Large intestine (tissue), 12 donors: ENCODE measurements at places on chromosomes 2 and 18.

DNA sequence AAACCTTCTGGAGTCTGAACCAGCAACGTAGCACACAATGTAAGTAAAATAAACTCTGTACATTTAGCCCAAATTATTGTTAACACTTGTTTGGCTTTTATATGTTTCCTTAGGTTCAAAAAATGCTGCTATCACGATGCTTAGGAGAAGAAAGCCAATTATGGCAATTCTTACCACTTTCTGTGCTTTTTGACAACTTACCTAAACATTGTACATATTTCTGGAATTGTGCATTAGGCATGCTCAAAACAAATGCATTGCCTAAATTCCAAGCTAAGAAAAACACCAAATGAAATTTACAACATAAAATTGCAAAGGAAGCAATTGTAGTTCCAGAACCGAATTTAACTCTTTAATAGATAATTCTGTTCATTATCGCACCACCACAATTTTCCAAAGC is 585.6 kb upstream of the DSEL start:
- DNase-seq = no peak

DNA sequence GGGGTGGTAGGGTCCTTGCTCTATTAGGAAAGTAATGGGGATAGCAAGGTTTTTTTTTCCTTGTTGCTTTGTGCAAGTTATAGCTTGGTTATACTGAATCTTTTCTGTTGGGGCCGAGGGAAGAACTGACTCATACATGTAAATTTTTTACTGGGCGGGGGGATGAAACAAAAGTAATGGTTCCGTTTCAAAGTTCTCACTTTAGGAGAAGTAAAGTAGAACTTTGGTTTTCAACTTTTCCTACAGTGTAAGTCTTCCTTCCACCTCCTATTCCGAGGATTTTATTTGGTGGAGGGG is 1.1 kb downstream of the AFTPH start:
- DNase-seq = peak; percentile 19

DNA sequence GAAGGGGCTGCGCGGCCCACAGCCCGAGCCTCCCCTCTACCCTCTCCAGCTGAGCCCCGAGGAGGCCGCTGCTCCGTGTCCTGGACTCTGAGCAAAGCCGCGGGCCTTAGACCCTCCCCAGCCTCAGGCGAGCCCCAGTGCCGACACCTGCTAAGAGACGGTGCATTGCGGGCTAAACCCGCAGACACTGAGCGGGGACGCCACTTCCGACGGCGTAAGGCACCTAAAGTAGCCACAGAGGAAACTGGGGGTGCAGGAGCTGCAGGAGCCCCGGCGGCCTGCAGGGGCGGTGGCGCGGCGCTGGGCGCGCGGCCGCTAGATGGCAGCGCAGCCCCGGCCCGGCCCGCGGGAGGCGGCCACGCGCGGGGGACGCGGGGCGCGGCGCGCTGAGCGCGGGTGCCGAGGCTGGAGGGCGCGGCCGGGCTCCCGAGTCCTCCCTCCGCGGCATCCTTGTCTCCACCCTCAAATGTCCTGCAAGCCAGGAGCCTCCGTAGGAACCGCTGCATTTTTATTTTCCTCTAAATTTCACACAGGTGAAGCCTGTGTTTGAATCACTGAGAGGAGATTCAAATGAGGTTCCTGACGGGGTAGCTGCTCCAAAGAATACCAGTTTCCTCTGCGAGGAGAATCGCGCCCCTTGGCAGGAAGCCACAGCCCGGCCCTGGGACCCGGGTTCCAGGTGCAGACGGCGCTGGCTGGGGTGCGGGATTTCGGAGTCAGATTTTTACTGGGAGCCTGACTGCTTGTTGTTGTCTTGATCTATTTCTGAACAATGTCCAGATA is 650.5 kb downstream of the GALR1 start:
- peak; percentile 4 for DNase-seq

GRCh38 chr2:174157053-174157452 is 91.3 kb downstream of the OLA1 start:
- no peak for DNase-seq

DNA sequence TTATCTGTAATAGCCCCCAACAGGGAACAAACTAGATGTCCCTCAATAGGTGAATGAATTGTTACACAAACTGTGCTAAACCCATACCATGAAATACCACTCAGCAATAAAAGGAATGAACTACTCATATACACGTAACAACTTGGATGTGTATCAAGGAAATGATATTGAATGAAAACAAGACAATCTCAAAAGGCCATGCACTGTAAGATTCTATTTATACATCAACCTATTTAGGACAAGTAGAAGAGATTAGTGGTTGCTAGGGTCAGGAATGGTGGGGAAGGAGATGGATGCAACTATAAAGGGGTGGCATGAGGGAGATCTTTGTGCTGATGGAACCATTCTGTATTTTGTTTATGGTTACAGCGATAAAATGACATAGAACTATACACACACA is 47.1 kb downstream of the KANSL3 start:
- no peak for DNase-seq

DNA sequence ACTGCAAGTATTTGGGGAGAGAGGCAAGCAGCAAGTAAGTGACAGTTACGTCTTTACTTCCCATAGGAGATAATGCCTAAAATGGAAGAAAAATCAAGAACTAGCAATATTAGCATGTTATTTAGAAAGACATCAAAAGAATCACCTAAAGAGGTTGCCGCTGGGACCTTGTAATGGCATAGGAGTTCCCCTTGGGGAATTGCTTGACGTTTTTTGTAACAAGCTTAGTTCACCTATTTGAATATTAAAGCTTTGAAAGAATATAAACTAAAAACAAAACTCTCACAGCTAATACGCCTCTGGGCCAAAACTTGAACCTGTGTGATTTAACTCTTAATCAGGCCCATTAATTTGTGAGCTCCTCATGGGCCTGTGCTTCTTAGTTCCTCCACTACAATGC is 89.0 kb downstream of the AAK1 start:
- DNase-seq = no peak

GRCh38 chr2:8574196-8575037 is 107.4 kb upstream of the ID2 start:
- peak; percentile 90 for DNase-seq

DNA sequence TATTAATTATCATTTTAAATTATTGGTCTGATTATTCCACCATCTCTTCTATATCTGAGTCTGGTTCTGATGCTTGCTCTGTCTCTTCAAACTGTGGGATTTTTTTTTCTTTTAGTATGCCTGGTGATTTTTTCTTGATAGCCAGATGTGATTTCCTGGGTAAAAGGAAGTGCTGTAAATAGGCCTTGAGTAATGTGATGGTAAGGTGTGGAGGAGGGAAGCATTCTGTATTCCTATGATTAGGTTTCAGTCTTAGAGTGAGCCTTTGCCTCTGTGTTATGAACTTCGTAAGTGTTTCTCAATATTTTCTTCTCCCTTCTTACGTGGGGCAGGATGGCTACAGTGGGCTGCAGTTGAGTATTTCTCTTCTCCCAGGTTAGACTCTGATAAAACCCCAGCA is 103.0 kb downstream of the EHBP1 start:
- DNase-seq = no peak

- DNase-seq = no peak
Observed at GRCh38 chr2:47056868-47057686, 98.0 kb downstream of the STPG4 start.

DNA sequence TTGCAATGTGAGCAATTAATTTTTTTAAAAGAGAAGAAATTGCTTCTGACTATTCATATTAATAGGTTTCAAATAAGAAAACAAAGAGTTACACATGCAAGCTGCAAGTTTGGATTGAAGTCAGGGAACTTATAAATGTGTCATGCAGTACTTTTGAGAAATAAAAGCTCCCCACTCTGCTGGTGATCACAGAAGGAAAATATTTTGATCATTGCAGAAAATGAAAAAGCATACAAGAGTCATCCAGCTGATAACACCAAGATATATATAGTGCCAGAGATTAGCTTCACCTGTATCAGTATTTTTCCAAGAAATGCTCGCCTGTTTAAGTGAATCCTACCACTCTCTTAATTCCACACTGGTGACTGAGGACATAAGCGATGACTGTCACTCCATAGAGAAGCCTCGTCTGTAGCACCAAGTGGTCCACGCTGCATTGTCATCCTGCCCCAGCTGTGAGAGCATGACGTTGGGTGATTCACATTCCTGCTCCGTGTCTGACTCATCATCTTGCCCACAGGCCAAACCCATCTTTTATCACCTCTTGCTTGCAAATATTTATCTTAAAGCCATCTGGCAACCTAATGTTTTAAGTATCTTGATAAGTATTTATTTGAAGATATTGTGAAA is 178.0 kb downstream of the ASXL3 start:
- DNase-seq = no peak

DNA sequence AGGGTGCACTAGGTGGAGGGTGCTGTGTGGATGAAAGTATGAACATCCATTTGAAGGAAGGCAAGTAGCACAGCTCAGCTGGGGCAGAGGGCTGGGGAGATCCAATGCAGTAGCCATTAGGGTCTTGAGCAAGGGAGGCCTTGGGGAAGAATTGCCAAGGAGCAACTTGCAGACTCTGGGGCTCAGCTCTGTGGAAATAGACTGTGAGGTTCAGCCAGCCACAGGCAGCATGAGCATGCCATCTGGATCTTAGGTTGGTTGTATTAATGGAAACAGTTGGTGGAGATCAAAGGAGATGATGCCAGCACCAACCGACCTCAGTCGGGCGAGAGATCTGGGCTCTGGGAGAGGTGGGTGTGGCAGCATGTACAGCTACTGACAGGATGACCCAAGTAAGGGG is 5.6 kb downstream of the ZAP70 start:
- DNase-seq = no peak

GRCh38 chr2:222303045-222303827 is 4.4 kb upstream of the PAX3 start:
- DNase-seq = no peak

- no peak for DNase-seq
Observed at GRCh38 chr2:122660786-122661634, 905.6 kb downstream of the TSN start.

DNA sequence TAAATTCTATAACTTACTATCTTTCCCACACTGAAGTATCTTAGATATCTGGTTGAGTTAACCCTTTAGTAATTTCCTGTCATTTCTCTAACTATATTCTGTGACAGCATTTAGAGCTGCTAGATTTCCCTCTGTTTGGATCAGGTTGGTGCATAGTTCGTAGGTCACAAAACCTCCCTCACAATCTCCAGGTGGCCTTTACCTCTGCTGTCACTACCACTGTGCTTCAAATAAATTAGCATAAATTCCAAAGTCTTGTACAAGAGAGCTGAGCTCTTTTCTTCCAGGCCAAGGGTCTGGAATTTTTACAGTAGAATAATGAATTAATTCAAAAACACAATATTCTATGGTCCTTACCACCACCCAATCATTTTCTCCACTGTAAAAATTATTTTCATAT is 739.7 kb downstream of the ERBB4 start:
- no peak for DNase-seq

GRCh38 chr2:166411473-166412230 is 35.9 kb upstream of the SCN9A start:
- no peak for DNase-seq

DNA sequence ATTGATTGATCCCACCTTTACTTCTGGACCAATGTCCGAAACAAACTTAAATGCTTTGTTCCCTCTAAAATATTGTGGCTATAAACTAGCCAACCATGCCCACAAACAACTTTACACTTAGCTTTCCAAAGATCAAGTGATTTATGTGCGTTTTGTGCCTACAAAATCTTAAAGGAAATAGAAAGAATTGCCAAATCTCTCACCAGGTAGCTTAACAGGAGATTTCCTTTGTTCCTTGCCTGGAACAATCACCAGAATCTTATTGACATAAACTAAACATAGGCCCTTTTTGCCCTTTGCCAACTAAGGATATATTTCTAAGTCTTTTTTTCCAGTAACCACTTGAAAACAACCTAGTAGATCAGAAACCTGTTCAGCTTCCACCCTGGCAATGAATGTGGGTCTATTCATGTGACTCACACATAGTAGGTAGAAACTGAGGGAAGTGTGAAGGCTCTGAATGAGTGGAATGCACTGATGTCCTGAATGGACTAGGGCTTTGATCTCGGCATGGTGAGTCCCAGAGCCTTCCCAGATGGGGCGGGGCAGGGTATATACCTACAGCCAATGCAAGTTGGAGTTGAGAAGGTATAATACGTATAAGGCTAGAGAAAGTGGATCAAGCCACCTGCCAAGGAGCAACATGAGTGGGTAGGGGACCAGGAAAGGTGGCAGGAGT is 94.6 kb upstream of the PPP1CB start:
- DNase-seq = no peak

DNA sequence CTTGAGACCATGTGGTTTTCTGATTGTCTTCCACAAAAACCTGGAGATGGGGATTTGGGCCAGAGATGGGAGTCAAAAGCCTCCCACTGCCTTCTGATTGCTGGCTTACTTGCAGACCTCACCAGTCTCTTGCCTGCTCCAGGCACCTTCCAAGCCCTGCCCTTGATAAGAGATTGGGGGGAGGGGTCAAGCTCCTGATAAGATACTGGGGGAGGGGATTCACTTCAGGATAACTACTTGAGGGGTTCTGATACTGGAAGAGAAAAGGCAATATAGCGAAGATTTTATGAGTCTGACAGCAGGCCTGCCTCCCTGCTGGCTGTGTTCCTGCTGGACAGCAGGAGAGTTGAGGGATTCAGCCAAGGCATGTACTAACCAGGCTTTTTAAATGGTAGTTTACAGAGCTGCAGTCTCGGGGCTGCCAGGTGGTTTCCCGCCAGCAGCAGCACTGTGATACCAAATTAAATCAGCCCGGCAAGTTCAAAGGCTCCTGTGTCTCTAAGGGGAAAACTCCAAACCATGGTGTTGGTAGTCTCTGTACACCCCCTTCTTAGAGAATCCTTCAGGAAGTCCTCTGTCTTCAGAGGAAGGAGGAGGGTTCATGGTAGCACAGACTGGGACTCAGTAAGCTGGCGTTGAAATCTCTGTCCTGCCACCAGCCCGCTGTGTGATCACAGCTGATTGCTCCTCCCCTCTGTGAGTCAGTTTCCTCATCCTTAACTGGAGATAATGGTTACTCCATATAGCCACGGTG is 58.3 kb downstream of the FBXO36 start:
- peak; percentile 20 for DNase-seq

- no peak for DNase-seq
Observed at GRCh38 chr2:157866202-157866601, 9.9 kb downstream of the ACVR1 start.

- peak; percentile 8 for DNase-seq
Observed at GRCh38 chr2:212939777-212940531, 211.5 kb downstream of the IKZF2 start.

- no peak for DNase-seq
Observed at GRCh38 chr18:5542515-5543035, 1.2 kb downstream of the EPB41L3 start.

- no peak for DNase-seq
Observed at GRCh38 chr2:12259493-12259892, 457.2 kb upstream of the TRIB2 start.

DNA sequence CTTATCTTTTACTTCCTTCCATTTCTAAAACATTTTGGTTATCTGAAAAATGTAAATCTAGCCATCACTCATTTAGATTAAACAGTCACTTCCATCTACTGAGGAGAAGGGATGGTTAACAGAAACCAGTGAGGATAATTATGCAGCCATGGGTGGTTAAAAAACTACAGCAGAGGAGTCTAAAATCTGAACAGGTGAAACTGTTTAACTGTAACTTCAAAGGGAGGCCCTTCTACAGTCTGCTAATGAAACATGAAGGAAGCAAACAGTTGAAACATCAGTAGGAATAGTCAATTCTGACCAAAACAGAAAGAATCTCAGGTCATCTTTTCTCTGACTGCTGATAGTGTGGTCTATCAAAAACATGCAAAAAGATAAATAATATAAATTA is 71.0 kb downstream of the DTNB start:
- no peak for DNase-seq
